ENCODE measurements at places on chromosomes 11 and 22.

DNA sequence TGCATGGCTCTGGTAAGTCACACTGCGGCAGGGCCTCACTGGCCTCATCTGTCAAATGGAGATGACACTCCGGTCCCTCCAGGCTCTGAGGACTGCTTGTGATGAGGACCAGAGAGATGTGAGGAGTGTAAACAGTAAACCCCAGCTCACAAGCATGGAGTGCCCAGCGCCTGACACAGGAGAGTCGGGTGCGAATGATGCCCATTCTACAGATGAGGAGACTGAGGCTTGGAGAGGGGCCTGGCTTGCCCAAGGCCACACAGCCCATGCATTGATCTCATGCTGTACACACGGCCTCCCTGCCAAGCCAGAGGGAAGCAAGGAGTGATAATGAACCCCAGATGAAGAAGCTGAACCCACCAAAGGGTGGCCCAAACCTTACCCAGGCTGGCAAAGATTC is 37.2 kb downstream of the ELFN2 start:
- DNase-seq = no peak

DNA sequence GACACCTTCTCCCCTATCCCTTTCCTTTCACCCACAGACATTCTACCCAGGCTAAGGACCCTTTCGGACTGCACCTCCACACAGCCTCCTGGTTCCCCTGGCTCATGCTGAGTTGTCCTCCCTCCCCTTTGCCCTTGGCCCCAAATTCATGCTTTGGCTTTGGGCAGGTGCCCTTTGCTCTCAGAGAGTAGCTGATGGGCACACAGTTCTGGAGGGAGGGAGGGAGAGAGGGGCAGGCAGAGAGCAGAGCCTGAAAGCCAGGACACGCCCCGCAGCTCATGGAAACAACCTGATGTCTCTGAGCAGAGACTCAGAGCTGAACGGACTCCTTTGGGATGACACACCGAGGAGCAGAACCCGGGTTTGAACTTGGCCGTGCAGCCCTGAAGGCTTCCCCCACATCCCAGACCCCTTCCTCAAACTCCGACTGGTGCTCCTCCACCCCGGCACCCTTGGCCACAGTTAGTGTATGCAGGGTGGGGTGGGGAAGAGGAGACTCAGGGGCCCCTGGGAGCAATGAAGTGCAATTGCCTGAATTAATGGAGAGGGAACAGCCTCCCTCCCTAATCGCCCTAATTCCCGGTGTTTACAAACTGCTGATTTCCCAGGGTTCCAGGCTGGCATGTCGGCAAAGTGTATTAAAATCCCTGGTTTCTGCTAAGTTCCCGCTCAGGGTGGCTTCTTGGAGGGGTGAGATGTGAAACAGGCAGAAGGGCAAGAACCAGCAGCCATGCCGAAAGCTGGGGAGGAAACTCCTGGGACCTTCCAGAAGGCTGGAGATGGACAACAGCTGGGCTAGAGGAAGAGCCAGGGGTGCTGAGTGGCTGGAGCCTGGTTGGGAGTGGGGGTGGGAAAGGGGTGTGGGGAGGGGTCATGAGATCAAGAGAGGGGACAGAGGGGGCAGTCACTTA is 71.2 kb upstream of the SHISAL1 start:
- no peak for DNase-seq

GRCh38 chr11:118275176-118275575 is 11.1 kb upstream of the MPZL2 start:
- DNase-seq = no peak

GRCh38 chr22:44003405-44004103 is 20.5 kb upstream of the PARVB start:
- DNase-seq = no peak

- no peak for DNase-seq
Measured at GRCh38 chr11:110908401-110909105, 196.3 kb upstream of the ARHGAP20 start.

GRCh38 chr11:11206484-11206883 is 146.6 kb downstream of the CSNK2A3 start:
- DNase-seq = no peak

- no peak for DNase-seq
Measured at GRCh38 chr11:114820621-114821020, 142.3 kb downstream of the NXPE2 start.

GRCh38 chr22:42368379-42369249 is 63.6 kb downstream of the NFAM1 start:
- DNase-seq = no peak

DNA sequence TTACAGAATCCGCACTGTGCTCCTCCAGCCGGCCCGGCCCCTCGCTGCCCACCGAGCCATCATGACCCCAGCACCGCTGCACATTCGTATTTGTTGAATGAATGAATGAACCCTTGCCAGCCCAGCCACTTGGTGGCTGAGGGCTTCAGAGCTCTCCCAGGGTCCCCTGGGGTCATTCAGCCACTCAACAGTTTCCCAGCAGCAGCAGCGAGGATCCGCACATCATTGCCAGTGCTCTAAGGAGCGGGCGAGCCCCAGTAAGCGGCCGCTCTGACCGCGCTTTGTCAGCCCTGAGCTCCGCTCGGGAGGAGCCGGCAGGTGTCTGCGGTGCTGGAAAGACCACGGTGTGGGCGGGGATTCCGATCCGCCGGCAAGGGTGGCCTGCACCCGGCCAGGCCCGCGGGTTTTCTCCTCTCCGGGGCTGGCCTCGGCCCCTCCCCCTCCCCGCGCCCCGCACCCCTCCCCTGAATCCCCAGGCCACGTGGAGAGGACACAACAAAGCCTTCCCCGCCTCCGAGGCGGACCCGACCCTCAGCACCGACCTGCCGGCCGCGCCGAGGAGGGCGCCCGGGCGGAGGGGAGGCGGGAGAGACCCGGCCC is 563 bp downstream of the BID start:
- peak; percentile 40 for DNase-seq

- peak; percentile 21 for DNase-seq
Measured at GRCh38 chr11:830295-831117, 2.2 kb upstream of the CD151 start.

DNA sequence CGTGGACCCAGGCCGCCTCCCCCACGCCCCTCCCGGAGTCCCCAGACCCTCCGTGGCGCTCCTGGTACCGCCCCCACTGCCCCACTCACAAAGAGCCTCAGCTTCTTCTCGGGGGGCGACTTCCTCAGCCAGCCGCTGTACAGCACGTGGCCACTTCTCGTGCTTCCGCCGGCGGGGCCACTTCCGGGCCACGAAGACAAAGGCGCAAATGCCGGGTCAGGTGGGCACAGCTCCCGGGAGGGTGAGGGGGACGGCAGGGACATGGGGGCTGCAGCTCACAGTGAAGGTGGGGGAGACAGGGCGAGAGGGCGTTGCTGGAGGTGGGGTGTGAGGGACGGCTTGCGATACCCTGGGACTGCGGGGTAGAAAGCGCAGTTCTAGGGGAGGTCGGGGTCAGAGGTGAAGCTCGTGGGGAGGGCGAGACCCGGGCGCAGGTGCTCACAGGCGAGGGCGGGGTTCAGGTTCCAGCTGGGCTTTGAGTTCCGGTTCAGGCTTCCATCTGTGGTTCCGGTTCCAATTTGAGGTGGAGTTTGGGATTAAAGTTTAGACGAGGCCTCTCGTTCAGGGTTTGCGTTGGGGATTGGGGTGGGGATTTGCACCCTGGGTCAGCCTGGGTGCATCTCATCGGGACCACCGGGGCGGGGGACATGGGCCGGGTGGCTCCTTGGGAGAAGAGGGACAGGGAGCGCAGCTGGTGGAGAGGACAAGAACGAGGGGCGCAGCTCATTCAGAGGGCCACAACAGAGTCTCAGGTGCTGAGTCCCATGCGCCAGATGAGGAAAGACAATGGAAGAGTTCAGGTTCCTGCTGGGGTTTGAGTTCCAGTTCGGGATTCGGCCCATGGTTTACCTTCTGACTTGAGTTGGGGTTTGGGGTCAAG is at the start of gene GAB4:
Gene GAB4 (minus strand): TSS at position 371 of the 880 bp plus-strand sequence. CDS start 108 bp downstream, at position 263.
- no peak for DNase-seq

- peak; percentile 45 for DNase-seq
Measured at GRCh38 chr11:114059278-114059983, at the start of gene ZBTB16. ZBTB16 (plus strand) TSS chr11:114059711; CDS start chr11:114063301, 3,590 bp downstream.

DNA sequence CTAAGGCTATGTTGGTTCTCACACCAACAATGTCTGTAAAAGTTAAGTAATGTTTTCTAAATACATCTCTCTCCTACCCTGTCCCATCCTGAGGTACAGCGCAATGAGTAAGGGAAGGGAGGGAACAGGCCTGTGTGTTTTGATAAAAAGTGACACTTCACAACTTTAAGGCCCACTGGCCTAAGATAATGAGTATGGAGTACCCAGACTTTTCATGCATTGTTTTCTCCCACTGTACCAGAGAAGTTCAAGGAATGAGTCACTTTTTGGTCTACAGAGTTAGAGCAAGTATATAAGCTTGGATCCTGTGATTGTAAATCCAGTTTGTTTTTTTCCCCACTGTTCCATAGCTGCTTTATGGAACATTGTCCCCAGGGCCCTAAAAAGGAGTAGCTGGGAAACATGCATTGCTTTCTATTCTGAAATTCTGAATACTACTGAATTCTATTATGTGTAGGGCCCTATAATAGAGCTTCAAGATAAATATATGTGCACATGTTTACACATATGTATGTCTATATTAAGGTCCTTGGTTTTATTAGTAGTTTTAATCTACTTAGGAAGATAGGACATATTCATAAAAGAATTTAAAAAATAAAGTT is 29.8 kb downstream of the KCNE3 start:
- peak; percentile 28 for DNase-seq

- no peak for DNase-seq
Measured at GRCh38 chr11:20310137-20310536, 53.4 kb upstream of the HTATIP2 start.

DNA sequence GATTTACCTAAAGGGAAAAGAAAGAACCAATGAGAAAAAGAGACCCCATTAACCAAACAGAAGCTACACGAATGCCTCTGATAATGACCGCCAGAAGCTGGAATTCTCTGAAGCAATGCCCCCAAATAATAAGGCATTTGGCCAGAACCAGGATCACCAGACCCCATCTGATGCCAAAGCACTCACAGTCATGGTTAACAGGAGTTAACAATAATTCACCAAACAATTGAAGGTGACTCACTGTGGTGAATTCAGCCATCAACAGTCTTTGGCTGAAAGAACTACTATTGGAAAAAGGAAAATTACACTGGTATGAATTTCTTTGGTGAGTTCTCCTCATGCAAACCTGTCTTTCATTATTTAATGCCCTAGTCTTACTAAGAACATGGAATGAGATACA is 21.9 kb upstream of the NFRKB start:
- no peak for DNase-seq

- no peak for DNase-seq
Measured at GRCh38 chr11:21628641-21629040, 564.2 kb upstream of the ANO5 start.

GRCh38 chr11:79259800-79260199 is 181.0 kb downstream of the TENM4 start:
- DNase-seq = no peak

GRCh38 chr22:45226503-45227186 is 14.0 kb downstream of the KIAA0930 start:
- DNase-seq = no peak

- DNase-seq = no peak
Measured at GRCh38 chr11:58914821-58915543, 24.3 kb upstream of the GLYATL1 start.

GRCh38 chr11:59459916-59460315 is 3.2 kb downstream of the OR4D6 start:
- DNase-seq = no peak

- no peak for DNase-seq
Measured at GRCh38 chr11:32751381-32751780, 43.1 kb downstream of the CCDC73 start.

GRCh38 chr11:128680906-128681305 is 13.0 kb upstream of the FLI1 start:
- DNase-seq = no peak

DNA sequence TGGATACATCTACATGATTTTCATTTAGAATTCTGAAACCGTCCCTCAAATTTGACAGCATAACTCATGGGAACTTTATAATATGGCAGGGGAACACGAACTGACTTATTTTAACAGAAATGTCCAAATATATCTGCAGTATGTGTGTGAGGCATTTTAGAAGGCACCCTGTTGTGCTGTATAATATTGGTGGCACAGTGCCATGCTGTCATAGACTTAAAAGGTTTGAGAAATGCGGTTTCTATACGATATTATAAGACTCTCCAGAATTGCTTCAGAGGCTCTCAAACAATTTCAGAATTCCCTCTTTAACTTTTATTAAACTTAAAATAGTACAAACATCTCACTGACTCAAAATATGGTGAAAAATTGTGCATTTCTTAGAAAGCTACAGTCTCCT is 181.6 kb downstream of the MSANTD4 start:
- DNase-seq = no peak

Data from DMS79 (cell line).